ENCODE measurements at places on chromosomes 7 and 10.

DNA sequence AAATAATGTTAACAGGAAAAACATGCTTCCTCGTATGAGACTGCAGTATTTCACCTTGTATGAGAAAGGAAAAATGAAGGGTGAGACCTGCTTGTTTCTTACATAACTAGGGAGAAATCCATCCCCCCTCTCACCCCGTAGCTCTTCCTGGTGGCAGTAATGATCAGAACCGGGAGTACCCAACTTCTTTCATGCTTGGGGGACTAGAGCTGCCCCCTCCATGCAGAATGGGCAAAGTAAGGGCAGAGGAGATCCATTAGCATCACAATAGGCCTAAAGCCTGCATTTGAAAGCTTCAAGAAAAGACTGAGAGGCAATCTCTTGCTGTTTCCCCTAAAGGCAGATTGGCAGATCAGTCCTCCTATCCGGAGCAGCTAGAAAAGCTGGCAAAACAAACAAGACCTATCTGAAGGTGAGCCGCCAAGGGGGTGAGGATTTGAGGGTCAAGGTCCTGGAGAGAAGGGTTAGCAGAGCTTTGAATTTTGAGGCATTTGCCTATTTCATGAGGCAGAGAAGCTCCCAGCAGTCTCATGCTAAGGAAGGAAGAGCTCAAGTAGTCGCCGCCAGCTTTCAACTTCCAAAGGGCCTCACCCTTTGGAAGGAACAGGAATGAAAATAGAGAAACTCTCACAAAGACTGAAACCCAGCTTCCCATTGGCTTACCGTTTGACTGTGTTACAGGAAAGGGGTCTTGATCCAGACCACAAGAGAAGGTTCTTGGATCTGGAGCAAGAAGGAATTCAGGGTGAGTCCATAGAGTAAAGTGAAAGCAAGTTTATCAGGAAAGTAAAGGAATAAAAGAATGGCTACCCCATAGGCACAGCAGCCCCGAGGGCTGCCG, 36.2 kb downstream of the BAG3 start:
- DNase-seq, result no peak

DNA sequence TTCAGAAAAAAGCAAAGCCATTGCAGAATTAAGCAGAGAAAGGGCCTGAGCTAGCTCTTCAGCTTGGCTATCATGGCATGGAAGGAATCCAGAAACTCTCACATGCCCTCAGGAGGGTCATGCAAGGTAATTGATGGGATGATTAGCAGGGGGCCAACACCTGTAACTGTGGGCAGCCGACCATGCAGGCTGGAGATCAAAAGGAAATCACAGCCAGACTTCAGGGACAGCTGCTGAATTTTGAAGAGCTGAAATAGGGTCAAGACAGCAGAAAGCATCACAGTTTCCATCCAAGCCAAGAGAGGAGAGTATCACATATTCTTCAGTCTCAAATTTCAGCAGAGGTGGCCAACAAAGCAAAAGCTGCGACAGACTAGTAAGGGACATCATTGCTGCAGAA, 239.6 kb upstream of the STEAP1 start:
- DNase-seq, result no peak

GRCh38 chr7:145212050-145212449, 376.2 kb upstream of the TPK1 start:
- no peak for DNase-seq

- DNase-seq, result peak; percentile 36
Observed at GRCh38 chr7:151408839-151409666, 785 bp downstream of the WDR86 start.

- no peak for DNase-seq
Observed at GRCh38 chr7:97671571-97671970, 60.3 kb upstream of the TAC1 start.

GRCh38 chr7:16660702-16661464, 14.9 kb downstream of the BZW2 start:
- DNase-seq, result peak; percentile 69

DNA sequence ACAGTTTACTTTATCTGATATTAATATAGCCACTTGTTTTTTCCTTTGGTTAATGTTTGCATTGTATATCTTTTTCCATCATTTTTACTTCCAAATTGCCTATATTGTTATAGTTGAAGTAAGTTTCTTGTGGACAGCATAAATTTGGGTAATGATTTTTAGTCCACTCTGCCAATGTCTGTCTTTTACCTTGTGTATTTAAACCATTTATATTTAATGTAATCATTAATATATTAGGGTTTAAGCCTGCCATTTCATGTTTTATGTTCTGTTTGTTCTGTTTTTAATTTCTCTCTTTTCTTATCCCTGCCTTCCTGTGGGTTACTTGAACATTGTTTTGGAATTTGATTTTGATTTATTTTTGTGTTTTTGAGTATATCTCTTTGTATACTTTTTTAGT, 12.8 kb upstream of the NOD1 start:
- DNase-seq, result no peak

DNA sequence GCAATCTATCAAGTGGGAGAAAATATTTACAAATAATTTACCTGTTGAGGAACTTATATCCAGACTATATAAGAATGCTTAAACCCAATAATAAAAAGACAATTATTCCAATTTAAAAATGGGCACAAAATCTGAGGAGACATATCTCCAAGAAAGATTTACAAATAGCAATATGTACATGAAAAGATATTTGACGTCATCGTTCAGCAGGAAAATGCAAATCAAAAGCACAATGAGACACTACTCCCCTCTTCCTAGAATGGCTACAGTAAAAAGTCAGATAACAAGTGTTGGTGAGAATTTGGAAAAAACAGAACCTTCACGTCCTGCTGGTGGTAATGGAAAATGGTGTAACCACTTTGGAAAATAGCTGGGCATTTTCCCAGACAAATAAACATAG, 457.0 kb downstream of the DPP6 start:
- DNase-seq, result no peak

GRCh38 chr7:16794986-16795385, 9.8 kb downstream of the AGR2 start:
- no peak for DNase-seq

GRCh38 chr10:73398024-73398423, 15.8 kb downstream of the ANXA7 start:
- DNase-seq, result no peak

DNA sequence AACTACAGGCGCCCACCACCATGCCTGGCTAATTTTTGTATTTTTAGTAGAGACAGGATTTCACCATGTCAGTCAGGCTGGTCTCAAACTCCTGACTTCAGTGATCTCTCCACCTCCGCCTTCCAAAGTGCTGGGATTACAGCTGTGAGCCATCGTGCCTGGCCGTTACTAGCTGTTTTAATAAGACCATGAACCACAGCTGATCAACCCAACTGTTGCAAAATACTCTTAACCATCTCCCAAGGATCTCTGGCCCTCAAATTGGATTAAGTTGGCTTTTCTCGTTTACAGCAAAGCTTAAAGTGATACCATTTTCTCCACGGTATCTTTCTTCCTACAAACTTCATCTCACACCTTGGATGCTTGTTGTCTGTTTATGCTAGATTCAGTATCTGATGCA, 18.3 kb downstream of the ZFAND2A start:
- DNase-seq, result peak; percentile 83

GRCh38 chr10:107418085-107418806, 253.7 kb upstream of the SORCS1 start:
- peak; percentile 86 for DNase-seq

DNA sequence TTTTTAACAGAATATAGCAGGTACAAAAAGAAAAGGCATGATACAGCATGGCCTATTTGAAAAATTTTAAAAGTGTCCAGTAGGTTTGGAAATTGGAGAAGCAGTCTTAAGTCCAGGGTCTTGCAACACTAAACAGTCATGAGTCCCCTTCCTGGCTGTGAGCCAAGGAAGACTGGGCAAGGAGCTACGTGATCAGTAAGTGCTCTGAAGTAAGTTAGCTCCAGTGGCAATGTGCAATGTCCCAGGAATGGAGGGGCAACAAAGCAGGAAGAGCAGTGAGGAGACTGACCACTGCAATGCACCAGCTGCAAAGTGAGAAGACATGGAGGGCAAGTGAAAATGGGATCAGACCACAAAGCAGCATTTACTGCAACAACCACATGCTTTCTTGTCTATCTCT, 72.9 kb upstream of the GRID1 start:
- DNase-seq, result peak; percentile 91

- DNase-seq, result no peak
Observed at GRCh38 chr7:25384788-25385505, 156.7 kb upstream of the NPVF start.

GRCh38 chr10:21953585-21954057, 49.9 kb downstream of the DNAJC1 start:
- peak; percentile 46 for DNase-seq

DNA sequence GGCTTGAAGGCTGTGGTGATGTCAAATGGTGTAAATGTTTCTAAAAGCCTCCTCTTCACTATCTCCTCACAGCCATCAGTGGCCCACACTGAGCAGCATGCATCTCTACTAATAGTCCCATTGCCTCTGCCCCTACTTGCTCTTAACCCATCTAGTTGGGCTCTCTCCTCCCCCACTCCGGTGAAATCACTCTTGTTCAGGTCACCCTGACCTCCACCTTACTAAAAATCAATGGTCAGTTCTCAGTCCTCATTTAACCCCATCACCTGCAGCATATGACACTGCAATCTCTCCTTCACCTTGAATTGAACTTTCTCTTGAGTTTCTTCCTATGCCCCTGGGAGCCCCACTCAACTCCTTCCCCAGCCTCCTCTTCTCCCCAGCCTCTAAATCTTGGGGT, 355.1 kb upstream of the AOAH start:
- no peak for DNase-seq

DNA sequence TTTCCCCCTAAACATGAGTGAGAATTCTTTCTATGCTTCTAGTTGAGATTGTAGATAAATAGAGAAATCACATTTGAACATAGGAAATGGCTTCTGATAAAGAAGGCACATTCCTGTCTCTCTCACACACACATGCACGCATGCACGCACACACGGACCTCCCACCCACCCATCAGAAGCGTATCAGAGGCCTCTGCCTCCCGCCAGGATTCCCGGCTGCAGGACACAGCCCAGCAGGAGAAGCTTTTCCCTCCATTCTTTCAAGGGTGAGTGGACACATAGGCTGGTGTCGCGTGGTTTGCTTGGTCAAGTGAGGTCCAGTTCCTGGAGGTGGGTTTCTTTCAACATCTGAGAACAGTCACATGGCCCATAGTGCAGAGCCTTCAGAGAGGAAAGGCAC, 34.2 kb downstream of the KLF6 start:
- DNase-seq, result no peak

- DNase-seq, result peak; percentile 26
Observed at GRCh38 chr10:132443605-132443982, 46.6 kb downstream of the PWWP2B start.

GRCh38 chr7:157373493-157373892, 36.7 kb downstream of the DNAJB6 start:
- no peak for DNase-seq

GRCh38 chr10:35153716-35154115, 27.1 kb downstream of the CREM start:
- DNase-seq, result no peak

- no peak for DNase-seq
Observed at GRCh38 chr7:151757274-151757673, 119.6 kb downstream of the PRKAG2 start.

GRCh38 chr10:126731610-126731990, 61.1 kb upstream of the C10orf90 start:
- DNase-seq, result no peak

- DNase-seq, result no peak
Observed at GRCh38 chr7:15367897-15368296, 193.9 kb downstream of the AGMO start.

- DNase-seq, result no peak
Observed at GRCh38 chr7:111333010-111333409, 229.3 kb downstream of the IMMP2L start.

GRCh38 chr7:47344171-47344955, 237.5 kb downstream of the TNS3 start:
- DNase-seq, result no peak

- DNase-seq, result no peak
Observed at GRCh38 chr7:4159154-4159501, 523.0 kb upstream of the FOXK1 start.

DNA sequence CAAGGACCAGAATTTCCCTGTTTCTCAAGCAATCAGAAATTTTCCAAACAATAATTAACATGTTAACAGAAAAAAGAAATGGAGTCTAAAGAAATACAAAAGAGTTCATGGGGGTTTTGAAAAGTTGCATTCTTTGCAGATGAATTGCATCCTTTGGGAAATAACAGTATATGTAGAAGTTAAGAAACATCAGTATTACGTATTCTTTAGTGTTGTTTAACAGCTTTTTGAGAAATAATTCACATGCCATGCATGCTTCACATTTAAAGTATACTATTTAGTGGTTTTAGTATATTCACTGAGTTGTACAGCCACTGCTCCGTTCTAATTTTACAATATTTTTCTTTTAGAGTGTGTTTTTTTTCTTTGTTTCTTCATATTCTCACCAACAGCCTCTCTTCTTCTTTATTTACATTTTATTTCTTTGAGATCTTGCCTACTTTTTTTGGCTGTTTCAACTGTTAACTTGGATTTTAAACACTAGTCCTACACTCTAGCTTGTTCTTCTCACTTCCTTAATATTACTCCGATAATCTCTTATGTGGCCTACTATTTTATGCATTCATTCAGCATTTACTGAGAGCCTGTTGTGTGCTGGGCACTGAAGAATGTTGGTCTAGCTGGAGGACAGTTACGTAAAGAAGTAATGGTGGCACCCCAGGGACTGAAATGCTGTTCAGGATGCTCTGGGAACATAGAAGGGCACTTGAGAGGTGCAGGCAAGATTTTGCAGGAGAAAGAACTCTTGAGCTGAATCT, 330.1 kb downstream of the EXOC4 start:
- DNase-seq, result no peak

DNA sequence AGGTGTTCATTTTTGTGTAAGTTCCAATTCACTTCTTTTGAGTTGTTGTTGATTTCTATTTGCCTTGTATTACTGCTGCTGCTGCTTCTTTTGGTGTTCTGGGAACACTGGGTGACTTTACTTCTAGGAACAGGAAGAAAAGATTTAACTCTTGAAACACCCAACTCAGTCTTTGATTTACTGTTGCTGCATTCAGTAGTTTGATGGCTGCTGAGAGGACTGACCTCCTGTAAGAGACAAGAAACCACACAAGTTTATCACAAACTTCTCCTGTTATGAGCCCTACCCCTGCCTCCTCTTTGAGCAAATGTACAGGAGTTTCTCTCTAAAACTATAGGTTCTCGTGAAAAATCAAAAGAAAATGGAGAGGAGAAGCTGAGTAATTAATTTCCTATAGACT, 161.7 kb downstream of the CTTNBP2 start:
- no peak for DNase-seq

GRCh38 chr7:100804681-100805431, 22.5 kb downstream of the EPHB4 start:
- DNase-seq, result no peak

- no peak for DNase-seq
Observed at GRCh38 chr7:35781200-35781701, 19.6 kb upstream of the SEPTIN7 start.

All from MV-4-11 (cell line).